C1 segment of cervical spinal cord (tissue), 14 donors: ENCODE measurements at places on chromosomes 12 and 14.

DNA sequence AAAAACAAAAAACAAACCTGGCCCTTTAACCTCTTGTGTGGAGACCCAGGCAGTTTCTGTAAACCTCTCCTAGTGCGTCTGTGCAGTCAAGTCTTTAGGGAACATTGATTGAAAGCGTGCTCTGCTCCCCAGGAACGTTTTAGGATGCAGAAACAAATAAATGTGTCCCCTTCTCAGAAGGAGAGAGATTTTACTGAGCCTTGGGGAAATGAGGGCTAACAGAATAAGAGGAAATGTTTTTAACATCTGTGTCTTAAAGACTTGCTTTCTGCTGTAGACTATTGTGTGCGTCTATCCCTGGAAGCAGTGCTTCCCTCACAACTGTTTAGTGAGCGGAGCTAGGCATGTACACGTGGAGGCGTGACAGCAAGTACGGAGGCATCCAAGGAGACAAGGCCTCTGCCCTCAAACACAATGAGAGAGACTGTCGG is 54.3 kb downstream of the TECPR2 start:
- DNase-seq, result no peak

- DNase-seq, result no peak
Observed at GRCh38 chr12:28517101-28517500, 326.8 kb downstream of the CCDC91 start.

- no peak for DNase-seq
Observed at GRCh38 chr14:101761881-101762529, 496 bp downstream of the PPP2R5C start.

DNA sequence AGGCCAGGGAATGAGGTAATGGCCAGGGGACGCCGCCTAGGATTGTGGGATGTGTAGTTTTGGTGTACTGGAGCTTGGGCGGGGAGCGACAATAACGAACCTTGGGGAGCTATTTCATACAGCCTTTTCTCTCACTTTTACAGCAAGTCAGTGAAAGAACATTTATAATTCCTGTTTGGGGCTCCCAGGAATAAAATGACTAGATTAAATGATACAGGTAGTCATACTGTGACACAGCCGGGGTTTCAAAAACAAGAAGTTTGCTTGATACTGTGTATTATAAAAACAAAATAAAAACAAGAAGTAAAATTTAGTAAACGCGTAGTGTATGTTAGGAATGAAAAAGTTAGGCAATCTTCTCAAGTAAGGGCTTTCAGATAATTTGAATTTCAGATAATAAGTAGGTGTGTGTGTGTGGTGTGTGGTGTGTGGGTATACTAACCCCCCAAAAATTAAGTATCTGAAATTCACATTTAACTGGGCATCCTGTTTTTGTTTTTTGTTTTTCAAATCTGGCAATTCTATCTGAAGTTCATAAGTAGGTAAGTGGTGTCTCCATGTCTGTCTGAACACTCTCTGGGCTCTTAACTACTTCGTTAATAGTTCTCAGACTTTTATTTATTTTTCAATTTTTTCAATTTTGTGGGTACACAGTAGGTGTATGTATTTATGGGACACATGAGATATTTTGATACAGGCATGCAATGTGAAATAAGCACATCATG is 458 bp upstream of the DCTN2 start:
- no peak for DNase-seq

DNA sequence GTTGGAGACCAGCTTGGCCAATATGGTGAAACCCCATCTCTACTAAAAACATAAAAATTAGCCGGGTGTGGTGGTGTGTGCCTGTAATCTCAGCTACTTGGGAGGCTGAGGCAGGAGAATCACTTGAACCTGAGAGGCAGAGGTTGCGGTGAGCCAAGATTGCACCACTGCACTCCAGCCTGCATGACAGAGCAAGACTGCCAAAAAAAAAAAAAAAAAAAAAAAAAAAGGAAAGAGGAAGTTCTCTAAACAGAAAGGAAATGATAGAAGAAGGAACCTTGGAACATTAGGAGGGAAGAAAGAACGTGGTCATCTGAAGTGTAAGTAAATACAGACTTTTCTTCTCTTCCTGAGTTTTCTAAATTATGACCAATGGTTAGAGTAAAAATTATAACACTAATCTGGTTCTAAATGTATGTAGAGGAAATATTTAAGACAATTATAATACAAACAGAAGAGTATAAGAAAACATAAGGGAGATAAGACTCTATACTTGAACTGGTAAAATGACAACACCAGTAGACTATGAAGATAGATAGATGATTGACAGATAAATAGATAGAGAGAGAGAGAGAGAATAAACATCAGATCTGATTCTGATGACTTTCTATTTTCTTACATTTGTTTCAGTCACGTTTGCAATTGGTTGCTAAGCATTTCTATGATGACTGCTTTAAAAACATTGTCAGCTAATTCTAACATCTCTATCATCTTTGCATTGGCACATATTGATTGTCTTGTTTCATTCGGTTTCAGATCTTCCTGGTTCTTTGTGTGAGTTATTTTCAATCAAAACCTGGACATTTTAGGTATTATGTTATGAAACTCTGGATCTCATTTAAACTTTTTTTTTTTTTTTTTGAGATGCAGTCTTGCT is 12.9 kb upstream of the CORO1C start:
- no peak for DNase-seq

DNA sequence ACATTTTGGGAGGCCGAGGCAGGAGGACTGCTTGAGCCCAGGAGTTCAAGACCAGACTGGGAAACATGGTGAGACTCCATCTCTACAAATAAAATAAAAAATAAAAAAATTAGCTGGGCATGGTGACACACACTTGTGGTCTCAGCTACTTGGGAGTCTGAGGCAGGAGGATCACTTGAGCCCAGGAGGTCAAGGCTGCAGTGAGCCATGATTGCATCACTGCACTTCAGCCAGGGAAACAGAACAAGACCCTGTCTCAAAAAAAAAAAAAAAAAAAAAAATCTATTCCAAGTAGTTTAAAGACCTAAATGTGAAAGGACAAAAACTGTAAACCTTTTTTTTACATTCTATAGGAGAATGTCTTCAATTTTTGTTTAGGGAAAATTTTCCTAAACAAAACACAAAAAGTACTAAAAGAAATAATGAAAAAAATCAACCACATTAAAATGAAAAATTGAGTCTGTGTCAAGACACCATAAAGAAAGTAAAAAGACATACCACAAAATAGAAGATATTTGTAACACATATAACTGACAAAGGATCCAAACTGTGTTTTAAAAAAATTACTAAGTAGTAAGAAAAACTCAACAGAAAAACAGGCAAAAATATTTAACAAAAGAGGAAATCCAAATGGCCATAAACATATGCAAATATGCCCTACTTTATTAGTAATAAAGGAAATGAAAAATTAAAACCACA is 17.0 kb downstream of the TMEM116 start:
- no peak for DNase-seq

- DNase-seq, result no peak
Observed at GRCh38 chr12:64065881-64066451, 156.1 kb downstream of the KICS2 start.

DNA sequence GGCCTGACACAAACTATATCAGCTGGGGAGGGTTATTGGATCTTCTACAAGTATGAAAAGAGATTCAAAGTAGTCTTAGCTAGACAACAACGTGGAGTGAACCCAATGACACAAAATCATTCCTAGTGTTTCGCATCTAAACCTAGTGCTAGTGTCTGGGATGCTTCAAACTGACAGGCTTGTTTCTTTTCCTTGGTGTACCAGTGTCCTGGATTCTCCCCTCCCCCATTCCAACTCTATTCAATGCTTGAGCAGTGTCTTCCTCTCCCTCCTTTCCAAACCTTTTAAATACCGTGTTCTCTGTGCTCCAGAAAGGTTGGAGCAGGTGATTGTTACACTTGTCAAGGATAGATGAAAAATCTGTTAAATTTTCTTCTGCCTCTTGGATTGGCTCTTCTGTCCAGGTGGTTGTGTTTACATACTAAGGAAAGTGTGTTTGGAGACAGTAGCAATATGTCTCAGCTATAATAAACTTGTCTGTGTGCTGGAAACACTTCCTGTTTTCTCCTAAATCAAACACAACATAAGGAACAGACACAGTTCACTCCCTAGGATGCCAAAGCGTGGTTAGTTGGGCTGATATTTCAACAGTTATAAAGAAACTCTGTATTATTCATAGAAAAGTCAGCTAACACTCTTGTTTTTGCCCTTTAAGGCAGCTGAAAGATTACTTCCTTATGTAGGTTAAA is 14.4 kb upstream of the GUCY2C start:
- no peak for DNase-seq

DNA sequence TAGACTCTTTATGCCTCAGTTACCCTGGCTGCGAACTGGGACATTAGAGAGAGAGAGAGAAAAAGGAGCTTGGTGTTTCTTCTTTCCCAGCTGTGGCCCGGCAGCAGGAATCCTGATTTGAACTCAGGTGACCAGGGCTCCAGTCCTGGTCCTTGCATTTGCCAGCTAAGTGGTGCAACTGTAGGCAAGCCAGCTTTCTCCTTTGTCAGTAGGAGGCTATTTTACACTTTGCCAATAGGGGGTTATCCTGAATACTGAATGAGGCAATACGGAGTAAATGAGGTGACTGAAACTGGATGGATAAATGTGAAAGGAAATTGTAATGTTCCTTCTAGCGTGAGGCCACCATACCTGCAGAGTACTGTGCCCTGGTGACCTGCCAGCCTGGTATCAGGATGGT is 27.8 kb downstream of the KCNA5 start:
- DNase-seq, result no peak

GRCh38 chr14:50186107-50186506 is 45.3 kb downstream of the SOS2 start:
- no peak for DNase-seq

DNA sequence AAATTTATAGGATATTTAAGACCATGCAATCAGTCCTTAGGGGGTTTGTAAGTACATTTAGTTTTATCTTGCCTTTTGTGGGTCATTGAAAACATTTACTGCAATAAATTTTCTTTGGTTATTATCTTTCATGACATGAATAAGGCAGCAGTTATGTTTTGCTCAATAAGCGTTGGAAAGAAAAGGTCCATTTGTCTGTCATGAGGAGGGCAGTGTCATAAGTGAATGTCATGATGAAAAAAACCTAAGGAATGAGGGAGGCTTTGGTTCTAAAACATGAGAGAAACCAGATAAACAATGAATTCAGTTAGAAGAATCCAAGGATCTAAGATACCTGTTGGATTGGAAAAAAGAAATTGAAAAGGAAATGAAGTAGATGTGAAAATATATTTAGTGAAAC is 209.4 kb downstream of the NAV3 start:
- no peak for DNase-seq

GRCh38 chr12:31225656-31226535 is 100.1 kb downstream of the SINHCAF start:
- DNase-seq, result no peak

DNA sequence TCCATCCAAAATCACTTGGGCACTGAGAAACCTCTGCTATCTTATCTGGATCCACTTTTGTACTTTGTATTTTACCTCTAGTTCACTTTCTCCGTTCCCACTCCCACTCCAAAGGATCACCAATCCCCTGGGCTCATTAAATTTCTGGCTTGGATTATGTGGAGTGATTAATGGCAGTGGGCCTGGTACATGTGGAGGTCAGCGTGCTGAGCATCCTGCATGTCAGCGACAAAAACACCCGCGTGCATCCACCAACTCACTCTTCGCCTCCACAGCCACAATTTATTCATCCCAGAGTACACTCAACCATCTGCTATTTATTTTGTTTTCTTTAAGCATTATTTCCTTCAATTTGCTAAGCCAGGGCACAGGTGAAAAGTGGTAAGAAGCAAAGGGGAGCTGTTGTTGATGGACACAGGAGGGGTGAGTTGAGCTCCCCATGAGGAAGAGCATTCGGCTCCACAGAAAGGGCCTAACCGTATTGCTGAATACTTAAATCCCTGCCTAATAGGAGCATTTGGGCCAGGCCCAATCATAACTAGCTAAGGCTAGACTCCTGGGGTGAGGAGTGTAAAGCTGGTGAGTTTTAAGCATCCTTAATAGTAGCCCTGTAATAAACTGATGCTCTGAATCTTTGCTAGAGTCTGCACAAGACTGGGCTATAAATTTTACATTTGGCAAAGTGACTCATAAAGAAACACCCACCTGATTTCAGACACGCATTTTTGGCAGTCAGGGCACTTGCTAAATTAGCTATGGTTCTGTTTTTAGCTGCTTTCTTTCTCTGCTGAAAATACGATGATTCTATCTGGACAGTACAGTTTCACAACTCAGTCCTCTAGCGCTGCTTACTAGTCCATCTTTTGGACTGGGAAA is 137.8 kb downstream of the SLC25A21 start:
- DNase-seq, result no peak

DNA sequence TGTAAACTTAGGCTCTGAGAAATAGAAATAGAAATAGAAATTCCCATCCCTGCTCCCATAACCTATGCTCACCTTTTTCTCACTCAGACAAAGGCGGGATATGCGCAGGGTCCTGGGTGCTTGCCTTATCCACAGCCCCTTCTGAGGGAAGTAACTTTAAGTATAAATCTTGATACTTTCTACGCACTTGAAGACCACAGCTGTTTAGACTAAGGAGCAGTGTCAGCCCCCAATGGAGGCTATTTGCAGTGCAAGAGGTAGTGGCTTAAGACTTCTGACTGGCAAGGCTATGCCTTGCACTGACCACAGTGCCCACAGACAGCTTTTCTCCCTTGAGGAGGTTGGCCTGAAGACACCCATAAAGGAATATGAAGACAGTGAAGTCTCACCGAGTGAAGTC is 35.2 kb downstream of the ASCL1 start:
- no peak for DNase-seq

DNA sequence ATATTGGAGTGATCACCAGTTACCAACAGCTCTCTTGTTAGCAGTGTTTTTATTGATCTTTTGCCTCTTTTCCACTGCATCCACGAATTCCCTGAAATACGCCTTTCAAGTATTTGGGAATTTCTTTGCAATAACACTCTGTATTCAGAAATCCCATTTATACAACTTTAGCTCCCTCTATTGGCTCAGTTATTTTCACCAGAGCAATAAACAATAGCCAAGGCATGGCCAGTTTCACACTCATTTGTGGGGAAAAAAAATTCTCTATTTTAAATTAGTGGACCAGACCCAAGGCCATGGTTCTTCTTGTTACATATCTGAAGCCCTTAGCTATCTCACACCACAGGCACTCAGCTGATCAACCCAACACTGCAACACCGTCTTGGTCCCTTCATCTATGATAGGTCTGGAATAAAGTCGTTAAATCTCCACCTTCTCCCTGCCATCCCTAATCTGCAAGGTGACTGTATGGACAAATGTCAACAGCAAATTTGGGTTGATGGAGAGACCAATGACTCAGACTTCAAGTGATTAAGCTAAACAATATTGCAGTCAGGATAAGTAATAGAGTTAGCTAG is 92.4 kb upstream of the TMEM260 start:
- no peak for DNase-seq
